ENCODE measurements at places on chromosomes 6 and 20.
A peak's percentile ranks its signal among the peaks of the same experiment; 100 is the strongest.

DNA sequence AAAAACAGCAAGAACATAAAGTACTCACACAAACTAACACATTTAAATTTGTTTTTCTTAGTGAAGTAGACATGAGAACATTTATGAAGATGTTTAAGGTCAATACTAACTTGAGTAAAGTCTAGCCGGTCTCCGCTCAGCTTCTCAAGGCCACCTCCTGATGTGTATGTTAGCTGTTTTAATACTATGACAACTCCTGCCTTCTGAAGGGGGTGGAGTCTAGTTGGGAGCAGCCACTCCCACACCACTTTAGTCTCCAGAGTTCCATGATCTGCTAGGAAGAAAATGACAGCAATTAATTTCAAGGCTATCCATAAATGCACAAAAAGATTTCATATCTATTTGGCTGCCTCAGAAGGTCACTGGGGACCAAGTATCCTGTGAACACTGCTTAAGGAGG, at the start of gene GSTA3:
Gene GSTA3 (minus strand): TSS at position 168 of the 400 bp plus-strand sequence. CDS start 3,864 bp downstream, outside the sequence.
- DNase-seq: no peak

GRCh38 chr6:107728564-107728897, 95.6 kb downstream of the SCML4 start:
- no peak for DNase-seq

GRCh38 chr6:31143148-31143547, 4.3 kb upstream of the PSORS1C2 start:
- peak; percentile 51 for DNase-seq

DNA sequence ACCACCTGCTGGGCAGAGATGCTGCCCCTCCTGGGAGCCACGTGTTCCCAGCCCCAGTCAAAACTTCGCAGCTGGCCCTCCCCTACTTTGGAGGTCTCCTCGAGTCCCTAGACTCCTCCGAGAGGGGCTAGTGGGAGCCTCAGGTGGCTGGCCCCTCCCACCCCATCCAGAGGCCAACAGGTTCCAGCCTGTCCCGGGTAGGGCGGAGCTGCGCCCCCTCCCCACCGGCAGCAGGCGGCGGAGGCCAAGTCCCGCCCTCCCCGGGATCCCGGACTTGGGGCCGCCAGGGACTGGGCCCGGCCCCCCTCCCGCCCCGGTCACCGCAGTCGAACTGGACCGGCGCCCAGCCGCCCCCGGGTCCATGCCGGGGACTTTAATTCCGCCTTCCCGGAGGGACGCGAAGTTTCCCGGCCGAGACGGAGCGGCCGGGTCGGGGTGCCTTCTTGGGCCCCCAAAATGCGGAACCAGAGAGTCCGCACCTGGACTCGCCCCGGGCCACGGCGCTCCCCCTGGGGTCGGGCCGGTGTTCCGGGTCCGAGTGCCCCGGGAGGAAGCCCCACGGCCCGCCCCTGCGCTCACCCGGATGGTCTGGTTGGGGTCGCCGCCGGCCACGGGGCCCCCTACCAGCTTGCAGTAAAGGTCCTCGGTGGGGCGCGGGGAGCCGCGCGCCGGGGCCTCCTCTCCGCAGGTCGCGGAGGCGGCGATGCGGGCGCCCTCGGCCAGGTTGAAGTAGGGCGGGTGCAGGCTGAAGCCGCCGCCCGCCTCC, 559 bp downstream of the LAMA5 start:
- DNase-seq: no peak

DNA sequence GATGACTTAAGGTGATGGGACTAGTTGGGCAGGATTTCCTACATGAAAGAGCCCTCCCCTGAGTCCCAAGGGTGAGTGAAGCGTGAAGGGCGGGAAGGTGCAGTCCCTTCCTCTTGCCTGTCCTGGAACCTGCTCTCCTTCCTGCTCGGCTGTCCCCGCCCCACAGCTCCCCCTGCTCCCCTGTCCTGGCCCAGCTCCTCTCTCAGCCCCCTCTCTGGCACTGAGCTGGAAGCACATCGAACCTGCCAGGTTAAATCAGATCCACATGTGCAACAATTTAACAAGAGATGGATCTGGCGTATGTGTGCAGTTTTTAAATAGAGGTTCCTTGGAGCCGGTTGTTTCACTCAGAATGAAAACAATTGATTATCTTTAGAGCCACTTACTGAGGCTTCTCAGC, 95.0 kb downstream of the LRFN2 start:
- no peak for DNase-seq

DNA sequence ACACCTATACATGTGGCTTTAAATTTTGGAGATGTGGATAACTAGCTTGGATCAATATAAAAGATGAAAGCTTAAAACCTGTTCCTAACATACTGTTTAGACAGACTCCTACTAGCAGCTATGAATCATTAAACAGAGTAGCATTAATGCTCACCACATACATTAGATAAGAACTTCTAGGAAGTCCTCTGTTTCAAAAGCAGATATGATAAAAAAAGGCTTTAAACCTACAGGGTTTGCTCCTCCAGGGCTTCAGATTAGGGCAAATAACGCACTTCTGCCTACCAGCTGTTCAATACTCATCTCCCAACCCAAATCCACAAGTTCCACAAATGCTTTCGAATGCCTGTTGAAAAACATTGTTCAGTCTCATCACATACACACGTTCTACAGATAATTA, 1.5 kb downstream of the REPS1 start:
- peak; percentile 40 for DNase-seq

DNA sequence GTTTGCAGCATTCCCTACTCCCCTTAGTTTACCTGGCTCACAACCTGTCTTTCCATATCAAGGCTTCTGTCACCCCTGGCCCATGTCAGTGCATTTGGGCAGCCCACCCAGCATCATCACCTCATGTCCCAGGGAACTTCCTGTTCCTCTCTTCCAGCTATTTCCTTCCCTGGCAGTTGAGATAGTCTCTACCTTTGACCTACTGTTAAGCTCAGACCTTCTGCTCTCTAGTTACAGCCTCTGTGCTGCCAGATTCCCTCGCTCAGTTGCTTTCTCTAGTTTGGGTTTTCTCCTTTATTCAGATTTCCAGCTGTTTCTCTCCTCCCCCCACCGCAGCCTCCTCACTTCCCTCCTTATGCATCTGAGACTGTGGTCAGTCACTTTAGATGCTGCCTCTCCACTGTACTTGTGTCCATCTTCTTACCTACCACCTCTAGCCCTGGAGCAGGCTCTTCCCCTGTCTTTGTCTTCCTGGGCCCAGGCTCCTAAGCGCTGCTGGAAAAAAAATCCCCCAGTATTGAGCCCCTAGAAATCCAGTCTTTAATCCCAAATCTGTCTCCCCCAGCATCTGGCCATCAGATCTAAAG, 16.3 kb downstream of the PTPN1 start:
- DNase-seq: no peak

GRCh38 chr6:151034825-151035781, 169.6 kb downstream of the MTHFD1L start:
- no peak for DNase-seq
